CMK (cell line): ENCODE measurements at places on chromosomes 2 and 18.
A peak's percentile ranks its signal among the peaks of the same experiment; 100 is the strongest.

- DNase-seq, result no peak
Measured at GRCh38 chr2:41899189-41899588, 148.6 kb upstream of the PKDCC start.

DNA sequence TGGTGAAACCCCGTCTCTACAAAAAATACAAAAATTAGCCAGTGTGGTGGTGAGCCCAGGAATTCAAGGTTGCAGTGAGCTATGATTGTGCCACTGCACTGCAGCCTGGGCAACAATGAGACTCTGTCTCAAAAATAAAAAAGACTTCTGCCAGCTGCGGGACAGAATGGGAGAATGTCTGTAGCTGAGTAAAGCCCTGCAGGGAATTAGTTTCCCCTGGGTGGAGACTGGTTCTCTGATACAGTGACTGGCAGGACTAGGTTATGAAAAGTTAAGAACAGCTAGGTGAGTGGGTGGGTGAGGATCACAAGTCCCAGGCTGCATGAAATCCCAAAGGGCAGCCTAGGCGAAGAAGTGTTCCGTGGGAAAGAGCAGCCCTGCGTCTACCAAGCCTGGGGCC is 13.8 kb upstream of the CATIP start:
- DNase-seq, result no peak

DNA sequence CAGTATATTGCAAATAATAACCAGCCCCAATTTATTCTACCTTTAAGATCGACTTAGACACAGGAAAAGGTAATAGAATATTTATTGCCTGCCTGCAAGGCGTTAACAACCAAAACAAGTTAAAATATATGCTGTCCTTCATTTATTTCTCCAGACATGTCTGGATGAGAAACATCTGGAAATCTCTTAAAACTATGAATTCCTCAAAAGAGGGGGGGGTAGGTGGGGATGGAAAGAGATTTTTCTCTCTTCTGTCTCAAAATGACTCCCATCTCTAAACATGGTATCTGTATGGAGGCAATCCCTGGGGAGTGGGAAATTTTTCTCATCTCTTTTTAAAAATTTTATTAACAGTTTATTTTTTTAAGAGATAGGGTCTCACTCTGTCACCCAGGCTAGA is 113.0 kb downstream of the CDH2 start:
- no peak for DNase-seq

DNA sequence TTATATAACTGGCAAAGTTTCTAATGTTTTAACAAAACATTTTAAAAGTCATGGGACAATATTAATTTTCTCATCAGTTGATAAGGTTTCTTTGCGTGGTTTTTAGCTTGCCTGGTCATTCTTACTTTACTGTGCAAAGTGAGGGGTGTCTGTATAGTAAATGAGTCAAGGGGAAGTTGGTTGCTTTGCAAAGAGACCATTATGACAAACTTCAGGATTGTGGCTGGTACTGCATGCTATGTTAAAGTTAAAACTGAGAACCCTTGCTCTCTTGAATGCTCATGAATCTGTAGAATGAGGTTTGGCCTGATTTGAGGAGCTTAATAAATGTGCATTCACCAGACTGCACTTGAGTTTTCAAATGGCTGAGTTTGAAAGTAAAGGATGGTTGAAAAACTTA is 47.0 kb downstream of the COL4A4 start:
- DNase-seq, result no peak

DNA sequence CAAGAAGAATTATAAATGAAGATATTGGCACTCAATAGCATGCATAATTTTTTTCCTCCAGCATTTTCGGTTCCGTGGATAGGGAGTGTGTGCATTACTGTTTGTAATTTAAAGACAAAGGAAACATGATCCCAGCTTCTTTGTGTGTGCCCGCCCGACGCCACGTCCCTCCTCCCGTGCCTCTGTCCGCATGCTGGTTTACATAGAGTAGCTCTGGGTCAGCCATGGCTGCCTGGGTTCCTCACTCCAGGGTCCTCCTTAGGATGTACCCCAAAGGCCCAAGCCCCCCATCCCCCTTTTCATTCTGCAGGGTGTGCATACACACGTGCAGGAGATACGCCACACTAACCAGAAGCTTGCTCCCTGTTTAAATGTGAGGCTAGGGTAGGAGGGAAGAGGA is 214.7 kb downstream of the KLHL29 start:
- no peak for DNase-seq

DNA sequence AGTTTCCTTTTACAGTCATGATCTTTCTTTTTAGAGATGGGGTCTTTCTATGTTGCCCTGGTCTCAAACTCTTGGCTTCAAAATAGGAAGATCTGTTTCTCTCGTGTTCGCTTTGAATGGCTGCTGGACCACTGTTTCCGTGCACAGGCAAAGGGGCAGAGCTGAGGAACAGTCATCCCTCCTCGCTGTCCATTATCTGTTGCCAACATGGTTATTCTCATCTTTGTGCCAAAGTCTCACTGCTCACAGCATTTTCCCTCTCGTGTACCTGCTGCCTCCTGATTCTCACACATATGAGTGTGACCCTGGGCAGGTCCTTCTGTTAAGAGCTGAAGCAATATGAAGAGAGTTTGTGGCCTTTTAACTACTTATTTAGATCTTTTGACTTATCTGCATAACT is 28.0 kb upstream of the CCNYL1 start:
- no peak for DNase-seq

- no peak for DNase-seq
Measured at GRCh38 chr2:22912398-22912797, 472.6 kb upstream of the KLHL29 start.

DNA sequence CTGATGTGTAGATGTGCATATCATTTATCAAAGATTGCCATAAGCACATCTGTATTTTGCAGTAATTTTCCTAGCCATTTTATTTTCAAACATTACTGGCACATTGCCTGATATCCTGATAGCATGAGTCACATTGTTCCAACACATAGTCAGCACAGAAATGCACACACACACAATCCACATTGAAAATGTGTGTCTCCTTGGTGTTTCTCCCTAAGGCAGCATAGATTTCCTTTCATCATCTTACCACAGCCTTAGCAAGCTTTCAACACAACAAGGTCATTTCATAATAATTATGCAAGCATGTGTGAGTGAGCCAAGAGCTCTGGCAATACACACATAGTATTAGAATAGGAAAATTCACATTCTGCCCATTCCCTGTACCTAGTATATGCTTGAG is 245.4 kb upstream of the MEIS1 start:
- DNase-seq, result no peak

DNA sequence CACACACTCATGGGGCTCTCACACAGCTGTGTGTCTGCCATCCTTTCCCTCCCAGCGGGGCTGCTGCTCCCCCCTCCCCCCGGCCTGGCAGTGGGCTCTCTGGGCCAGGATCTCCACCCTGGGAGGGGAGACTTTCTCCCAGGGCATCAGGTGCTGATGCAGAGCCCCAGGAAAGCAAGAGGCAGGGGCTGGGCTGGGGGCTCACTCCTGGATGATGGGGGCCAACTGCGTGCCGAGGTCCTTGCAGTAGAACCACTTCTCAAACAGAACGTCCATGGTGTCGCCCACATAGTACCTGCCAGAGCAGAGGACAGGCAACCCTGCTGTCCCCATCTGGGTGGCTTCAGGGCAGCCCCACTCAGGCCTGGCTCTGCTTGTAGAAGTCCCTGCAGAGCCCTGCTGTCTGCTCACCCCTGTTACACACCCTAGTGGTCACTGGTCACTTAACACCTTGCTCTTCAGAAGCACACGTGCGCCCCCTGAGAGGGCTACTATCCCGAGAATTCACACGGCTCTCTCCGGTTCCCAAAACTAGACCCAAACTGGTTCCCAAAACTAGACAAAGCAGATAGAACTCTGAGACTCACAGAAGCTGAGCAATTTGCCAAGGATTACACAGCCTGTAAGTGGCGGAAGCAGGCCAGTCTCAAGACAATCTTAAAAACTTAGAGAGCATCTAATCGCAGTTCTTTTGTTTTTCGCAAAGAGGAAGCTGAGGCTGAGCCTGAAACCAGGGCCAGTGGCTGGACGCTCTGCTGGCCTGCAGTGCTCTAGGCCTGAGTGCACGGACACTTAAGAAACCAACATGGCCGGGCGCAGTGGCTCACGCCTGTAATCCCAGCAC is 6.6 kb upstream of the OXER1 start:
- peak; percentile 65 for DNase-seq

DNA sequence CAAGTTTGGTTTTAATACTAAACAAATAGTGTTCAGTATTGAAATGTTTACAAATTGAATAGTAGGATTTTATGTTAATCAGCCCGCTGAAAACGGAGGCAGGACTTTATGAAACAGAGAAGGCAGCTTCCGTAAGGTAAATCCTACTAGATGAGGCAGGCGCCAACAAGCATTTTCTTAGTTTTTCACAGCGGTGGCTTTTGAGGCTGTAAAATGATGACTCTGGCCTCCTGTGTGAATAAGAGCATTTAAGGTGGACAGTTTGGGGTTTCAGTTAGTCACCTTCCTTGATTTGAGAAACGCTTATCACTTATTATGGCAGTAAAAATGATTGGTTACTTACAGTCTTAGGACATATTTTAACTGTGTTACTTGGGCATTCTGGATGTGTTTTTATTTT is 212.9 kb downstream of the PTGR3 start:
- DNase-seq, result no peak

DNA sequence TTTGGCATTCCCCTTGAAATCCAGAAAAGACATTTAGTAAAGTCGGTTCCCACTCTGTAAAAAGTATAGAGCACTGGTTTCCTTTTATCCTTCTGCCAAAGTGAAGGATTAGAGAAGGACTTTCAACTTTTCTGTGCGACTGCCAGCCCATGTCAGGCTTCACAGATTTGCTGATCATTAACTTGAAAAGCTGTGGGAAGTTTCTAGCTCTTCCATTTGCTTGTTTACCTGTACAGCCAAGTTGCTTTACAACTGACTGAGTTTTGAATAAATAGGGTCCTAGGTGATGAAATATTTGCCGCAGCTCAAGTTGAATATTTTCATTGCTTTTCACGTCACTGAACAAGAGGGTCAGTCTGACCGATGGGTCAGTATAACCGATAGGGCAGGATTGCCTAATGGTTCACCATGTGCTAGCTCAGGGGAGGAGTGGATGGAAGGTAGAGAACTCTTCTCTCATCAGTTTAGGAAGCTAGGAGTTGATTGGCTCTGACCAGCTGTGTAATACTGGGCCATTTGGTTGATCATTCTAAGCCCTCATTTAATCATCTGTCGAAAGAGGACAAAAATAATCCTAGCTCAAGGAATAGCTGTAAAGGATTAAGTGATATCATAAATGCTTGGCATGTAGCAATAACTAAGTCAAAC is 30.4 kb downstream of the UPP2 start:
- DNase-seq, result no peak

DNA sequence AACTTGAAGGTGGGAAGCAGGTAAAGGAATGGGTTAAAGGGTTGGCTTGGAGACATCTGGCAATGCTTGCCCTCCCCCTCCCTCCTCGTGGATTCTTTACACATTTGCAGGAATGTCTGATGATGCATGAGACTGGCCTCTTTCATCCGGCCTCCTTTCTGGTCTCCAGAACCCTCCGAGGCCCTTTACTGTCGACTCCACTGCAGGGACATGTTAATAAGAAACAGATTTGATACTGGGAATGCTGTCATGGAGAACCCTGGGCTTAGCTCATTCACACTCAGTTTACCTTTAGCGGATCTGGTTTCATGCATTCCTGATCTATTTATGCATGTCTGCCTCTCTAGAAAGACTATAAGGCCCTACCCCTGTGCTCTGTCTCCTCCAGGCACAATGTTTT is 238.7 kb downstream of the TGIF1 start:
- DNase-seq, result no peak

DNA sequence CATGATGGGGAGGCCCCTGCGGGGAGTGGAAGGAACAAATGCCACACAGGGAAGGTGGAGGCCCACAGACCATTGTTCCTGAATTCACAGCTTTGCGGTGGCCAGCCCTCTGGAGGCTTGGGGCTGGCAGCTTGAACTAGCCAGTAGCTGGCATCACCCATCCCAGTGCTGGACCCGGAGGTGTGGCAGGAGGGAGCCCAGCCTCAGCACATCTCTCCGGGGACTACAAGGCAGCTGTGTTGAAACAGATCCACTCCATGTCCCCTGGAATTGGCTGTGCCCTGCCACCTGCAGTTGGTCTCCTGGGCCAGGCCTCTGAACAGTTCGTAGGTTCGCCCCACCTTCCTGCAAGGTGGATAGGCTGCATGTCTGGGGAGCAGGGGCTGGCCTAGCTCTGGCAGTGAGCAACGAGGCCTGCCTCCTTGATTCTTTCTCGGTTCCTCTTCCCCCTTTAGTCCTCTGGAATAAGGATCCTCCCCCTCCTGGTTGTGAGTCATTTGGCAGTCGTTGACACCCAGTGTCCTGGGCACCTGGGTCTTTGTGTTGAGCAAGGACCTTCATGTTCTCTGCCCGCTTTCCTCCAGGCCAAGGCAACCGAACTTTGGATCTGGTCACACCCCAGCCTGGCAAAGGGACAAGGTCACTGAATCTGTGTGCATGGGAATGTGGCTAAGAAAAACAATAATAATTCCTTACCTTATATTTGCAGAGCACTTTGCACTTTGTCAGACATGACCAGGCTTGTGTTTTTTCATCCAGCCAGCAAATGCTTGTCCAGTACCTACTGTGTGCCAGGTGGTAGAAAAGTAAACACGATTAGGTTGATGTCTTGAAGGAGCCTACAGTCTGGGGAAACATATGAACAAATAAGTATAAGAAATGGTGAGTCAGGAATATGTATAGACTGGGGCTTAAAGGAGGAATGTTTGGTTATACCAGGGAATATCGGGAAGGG is 55.0 kb upstream of the MCFD2 start:
- no peak for DNase-seq
